Type B pancreatic cell (in vitro differentiated cells): ENCODE measurements at places on chromosomes 16 and 17. TPM values are rescaled to one million over a fixed set of nuclear protein-coding genes. Genes with fewer than 3 reads are reported as not detected.
A peak's percentile ranks its signal among the peaks of the same experiment; 100 is the strongest.

DNA sequence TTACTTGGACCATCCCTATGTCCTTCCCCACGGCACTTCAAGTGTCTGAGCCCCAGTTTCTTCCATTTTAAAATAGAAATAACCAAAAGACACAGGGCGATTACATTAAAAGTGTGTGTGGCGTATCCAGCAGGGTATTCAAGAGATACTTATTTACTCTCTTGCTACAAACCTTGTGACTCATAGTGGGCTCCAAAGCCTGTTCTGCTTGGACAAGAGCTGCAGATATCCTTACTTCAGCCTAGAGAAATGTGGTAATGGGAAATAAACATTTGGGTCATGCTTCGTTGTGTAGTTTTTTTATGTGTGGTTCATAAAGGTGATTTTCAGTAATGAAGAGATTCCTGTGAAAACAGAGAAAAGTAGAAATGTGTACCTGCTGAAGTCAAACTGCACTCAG lies 288.9 kb upstream of the CDH11 start:
- H3K4me3 ChIP-seq: no peak overlapping the region
- no peak overlapping the region for H3K27ac ChIP-seq
- DNase-seq: no peak

DNA sequence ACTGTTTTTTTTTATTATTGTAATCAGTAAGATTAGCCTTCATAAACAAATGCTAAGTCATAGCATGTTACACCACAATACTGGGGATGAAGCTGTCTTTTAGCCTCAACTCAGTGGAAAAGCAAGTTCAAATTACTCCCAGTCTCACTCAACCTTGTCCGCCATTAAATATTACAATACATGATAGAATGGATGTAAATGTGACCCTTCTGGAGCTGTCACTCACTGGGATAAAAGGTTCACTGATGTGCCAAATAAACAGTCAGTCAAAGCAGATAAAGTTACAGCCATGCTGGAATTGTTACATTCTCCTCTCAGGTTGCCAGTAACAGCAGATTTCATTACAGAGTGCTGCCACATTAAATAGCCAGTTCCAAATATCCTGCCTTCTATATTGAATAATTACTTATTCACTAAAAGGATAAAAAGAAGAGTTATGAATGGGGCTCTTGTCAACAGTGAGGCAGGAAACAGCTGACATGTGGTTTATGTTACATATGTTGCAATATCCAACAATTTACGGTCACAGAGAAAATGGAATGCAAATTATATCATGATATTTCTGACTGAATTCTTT lies 53.4 kb downstream of the BRIP1 start:
- peaks cover 5% of the 10 kb centered on the region for H3K4me1 ChIP-seq
- H3K27me3 ChIP-seq: no peaks in the 10 kb centered on the region
- DNase-seq: no peak
- no peak overlapping the region for H3K4me3 ChIP-seq
- H3K27ac ChIP-seq: peak overlapping the region; percentile 27

The P2RX5 gene
- 0.69 and 1.3 TPM in 2 replicates for total RNA-seq

GRCh38 chr17:81468770-81469121 lies 43.9 kb downstream of the ACTG1 start:
- H3K4me1 ChIP-seq: peaks cover 23% of the 10 kb centered on the region
- DNase-seq: no peak
- H3K4me3 ChIP-seq: no peak overlapping the region
- H3K27me3 ChIP-seq: peaks cover 4% of the 10 kb centered on the region
- H3K27ac ChIP-seq: peak overlapping the region; percentile 53

DNA sequence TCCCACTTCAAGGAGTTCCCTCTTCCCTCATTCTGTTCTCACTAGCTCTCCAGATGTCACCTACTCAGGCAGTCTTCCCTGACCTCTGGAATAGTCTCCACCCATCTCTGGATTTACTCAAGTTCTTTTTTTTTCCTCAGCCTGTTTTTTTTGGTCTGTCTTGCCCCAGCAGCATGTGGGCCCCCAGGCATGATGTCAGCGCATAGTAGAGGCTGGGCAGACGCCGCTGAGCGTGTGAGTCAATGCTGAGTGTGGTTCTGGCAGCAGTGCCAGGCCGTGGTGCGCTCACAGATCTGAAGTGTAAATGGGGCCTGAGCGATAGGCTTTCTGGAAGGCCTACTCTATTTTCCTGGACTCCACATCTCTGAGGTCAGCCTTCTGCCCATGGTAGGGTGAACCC lies 2.7 kb upstream of the KCNJ18 start:
- DNase-seq: no peak
- H3K4me3 ChIP-seq: no peak overlapping the region
- H3K27me3 ChIP-seq: no peaks in the 10 kb centered on the region

GRCh38 chr17:3944485-3945388 lies 19.5 kb downstream of the ATP2A3 start:
- peaks cover 6% of the 10 kb centered on the region for H3K4me1 ChIP-seq
- peak overlapping the region; percentile 33 for H3K4me3 ChIP-seq
- DNase-seq: peak; percentile 89
- peaks cover 4% of the 10 kb centered on the region for H3K27me3 ChIP-seq

- H3K36me3 ChIP-seq: peaks cover 7% of the 10 kb centered on the region
- H3K4me1 ChIP-seq: peaks cover 4% of the 10 kb centered on the region
- no peaks in the 10 kb centered on the region for H3K27me3 ChIP-seq
- H3K27ac ChIP-seq: no peak overlapping the region
- no peak for DNase-seq
Observed at GRCh38 chr16:14416184-14416583, 213.9 kb downstream of the PARN start.

The SYT17 gene
- 10.7 and 24.8 TPM in 2 replicates for total RNA-seq

DNA sequence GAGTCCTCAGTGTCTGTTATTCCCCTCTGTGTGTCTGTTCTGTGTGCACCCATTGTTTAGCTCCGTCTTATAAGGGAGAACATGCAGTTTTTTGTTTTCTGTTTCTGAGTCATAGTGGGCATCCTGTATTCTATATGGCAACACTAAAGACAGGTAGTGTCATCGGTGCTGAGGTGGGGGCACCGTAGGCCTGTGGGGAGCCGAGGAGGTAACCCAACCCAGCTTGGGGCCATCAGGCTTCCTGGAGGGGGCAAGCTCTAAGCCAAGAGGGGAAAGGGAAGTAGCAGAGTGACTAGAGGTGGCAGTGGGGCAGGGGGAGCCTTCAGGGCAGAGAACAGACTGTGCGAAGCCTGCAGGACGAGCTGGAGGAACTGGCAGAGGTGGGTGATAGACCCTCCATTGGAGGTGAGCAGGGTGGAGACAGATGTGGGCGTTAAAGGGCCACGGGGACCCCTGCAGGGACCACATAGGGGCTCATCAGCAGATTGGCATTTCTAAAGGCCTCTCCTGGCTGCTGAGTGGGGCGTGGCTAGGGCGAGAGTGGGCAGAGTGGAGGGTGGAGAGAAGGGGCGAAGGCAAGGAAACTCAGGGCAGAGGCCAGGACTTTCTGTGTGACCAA lies 36.5 kb downstream of the CPNE2 start:
- no peaks in the 10 kb centered on the region for H3K27me3 ChIP-seq
- peaks cover 4% of the 10 kb centered on the region for H3K36me3 ChIP-seq
- H3K4me3 ChIP-seq: no peak overlapping the region
- no peak overlapping the region for H3K27ac ChIP-seq
- no peak for DNase-seq
- peaks cover 11% of the 10 kb centered on the region for H3K4me1 ChIP-seq

DNA sequence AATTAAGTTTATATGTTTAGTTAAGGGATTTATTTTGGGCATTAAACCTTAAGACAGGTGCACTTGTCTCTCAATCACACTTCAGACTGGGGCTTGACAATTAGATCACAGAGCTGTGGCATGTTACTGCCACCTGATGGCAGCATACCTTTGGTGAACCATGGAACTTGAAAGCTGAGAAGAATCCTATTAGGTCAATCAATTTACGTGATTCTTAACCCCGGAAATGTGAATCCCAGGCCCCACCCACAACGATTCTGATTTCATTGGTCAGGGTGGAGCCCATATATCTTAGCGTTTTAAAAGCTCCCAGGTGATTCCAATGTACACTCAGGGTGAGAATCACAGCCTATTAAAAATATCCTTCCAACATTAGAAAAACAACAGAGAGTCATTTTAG lies 91.0 kb downstream of the GSG1L start:
- DNase-seq: no peak
- H3K4me3 ChIP-seq: no peak overlapping the region
- H3K27ac ChIP-seq: no peak overlapping the region
- H3K4me1 ChIP-seq: no peaks in the 10 kb centered on the region
- H3K36me3 ChIP-seq: no peaks in the 10 kb centered on the region

The KRTAP9-8 gene
- not detected in 2 replicates for total RNA-seq

The NPIPA8 gene
- total RNA-seq: 0.31 TPM in 1 of 2 replicates, not detected in the other

DNA sequence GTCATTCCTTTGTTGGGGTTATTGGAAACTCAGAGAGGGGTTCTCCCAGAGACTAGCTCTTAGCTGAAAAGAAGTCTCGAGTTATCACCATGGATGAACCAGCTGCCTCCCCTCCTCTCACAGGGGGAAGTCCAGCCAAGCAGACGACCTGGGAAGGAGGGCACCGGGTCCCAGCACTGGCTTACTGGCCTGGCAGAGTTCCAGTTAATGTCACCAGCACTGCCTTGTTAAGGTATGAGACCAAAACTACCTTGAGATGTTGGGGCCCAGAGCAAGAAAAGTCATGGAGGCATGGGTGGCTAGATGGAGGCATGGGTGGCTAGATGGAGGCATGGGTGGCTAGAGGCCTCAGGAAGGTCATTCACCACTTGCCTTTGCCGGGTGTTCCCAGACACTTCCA lies 72.4 kb downstream of the WIPI1 start:
- peaks cover 24% of the 10 kb centered on the region for H3K4me1 ChIP-seq
- DNase-seq: no peak
- no peak overlapping the region for H3K4me3 ChIP-seq
- H3K27me3 ChIP-seq: no peaks in the 10 kb centered on the region
- no peak overlapping the region for H3K27ac ChIP-seq
